ENCODE measurements at places on chromosomes 2 and 18.

DNA sequence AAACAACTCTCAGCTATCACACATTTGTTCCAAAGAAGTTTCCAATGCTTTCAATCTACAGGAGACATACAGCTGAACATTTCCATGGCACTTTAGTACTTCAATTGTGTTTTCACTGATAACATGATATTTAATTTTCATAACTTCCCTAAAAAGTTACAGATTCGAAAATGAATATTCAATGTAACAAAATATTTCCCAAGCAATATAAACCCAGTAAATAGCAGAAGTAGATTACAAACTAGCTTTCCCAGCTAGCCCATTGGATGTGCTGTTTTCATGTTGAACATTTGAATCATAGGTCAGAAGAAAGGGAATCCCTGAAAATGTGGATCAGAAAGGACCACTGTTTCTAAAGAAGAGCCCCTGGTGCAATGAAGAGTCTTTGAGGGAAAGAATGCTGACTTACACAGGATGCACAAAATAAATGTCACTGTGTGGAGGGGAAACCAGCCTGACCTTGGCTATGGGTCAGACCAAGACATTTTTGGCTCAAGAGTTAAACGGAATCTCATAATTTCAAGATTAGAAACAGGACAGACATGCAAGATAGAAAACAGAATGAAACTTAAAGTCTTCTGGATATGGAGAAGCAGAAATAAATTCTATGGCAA lies 22.5 kb downstream of the CYTIP start:
- DNase-seq = no peak

DNA sequence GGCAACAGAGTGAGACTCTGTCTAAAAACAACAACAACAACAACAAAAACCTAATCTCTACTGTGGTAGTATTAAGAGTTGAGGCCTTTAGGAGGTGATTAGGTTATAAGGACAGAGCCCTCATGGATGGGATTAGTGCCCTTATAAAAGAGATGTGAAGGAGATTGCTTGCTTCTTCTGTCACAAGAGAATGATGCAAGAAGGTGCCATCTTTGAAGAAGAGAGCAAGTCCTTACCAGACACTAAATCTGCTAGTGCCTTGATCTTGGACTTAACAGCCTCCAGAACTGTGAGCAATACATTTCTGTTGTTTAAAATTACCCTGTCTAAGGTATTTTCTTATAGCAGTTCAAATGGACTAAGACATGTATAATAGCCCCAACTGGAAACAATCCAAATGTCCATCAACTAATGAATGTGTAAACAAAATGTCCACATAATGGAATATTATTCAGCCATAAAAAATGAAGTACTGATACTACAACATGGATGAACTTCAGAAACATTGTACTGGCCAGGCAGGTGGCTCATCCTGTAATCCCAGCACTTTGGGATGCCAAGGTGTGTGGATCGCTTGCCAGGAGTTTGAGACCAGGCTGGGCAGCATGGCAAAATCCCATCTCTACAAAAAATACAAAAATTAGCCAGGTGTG lies 1.6 kb upstream of the ARHGEF33 start:
- no peak for DNase-seq

DNA sequence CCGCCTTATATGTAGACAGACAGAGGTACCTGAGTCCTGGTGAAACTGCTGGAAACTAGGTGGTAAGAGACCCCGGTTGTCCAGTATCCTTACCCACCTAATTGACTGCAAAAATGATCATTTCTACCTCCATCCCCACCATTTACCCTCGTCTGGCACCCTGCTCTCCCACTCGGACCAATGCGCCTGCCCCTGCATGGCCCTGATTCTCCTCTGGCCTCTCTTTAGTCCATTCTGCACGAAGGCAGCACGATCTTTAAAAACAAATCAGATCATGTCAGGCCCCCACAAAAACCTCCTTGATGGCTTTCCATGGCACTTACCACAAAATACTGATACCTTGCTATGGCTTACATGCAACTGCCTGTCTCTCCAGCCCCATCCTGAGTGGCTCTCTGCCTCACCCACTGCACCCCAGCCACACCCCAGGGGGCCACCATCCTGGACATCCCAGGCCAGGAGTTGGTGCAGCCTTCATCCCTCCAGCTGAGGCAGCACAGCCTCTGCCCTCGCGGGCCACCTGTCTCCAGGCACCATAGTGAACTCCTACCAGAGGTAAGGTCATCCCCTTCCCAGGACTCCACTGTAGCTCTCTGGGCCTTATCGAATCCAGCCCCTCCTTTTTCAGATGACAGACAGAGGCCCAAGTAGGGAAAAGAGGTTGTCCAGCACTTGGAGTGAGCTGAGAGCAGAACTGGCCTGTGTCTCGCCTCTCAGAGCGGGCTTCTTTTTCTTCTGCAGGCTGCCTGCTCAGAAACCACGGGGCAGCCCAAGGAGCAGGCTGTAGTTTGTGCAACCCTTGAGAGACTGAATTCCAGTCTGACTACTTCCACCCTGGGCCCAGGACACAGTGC lies 12.3 kb upstream of the CIB4 start:
- no peak for DNase-seq

- no peak for DNase-seq
Observed at GRCh38 chr18:40708726-40709125, 1246.3 kb upstream of the PIK3C3 start.

GRCh38 chr2:239856620-239857285 lies 168.4 kb downstream of the NDUFA10 start:
- no peak for DNase-seq

GRCh38 chr18:51191128-51191717 lies 6.3 kb downstream of the MEX3C start:
- no peak for DNase-seq

DNA sequence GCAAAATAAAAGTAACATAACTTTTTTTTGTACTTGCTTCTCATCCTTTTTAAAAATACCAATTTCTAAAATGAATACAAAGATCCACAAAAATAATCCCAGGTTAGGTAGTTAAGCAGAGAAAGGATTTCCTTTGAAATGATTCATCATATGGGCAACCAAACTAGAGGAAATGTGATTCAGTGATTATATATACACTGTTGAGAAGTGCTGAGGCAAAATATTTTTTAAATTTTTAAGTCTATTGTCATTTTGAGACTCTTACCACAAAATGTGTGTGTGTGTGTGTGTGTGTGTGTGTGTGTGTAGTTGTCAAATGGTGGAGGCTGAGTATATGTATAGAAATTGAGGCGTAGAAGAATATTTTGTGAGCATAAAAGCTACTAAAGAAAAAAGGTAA lies 1075.3 kb downstream of the LRP1B start:
- no peak for DNase-seq

DNA sequence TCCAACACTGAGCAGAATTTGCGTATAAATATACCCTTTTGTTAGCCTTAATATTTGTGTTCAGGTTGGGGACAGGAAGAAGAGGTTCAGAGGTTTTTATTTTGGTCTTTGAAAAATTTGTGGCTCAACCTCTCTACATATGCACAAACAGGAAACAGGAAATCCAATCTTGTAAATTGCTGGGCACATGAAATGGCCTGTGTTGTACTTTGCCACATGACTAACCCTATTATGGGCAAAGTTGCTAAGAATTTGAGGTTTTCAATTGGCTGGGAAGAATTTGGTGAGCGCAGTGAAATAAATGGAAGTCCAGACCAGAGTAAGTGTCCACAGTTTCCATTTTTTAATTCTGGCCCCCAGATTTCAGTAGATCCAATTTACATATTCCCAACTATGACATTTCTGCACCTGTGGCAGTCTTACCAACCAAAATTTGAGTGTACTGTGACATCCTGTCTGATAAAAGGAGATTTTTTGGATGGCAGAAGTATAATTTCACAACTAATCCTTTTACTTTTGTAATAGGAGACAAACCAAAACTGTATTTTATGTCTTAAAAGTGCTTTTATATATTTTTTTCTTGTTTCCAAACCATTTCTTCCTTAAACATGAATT lies 63.6 kb downstream of the COX7A2L start:
- no peak for DNase-seq

- no peak for DNase-seq
Observed at GRCh38 chr2:147405651-147406050, 439.2 kb upstream of the ACVR2A start.

GRCh38 chr2:63827749-63828148 lies 13.9 kb upstream of the UGP2 start:
- no peak for DNase-seq
